ENCODE measurements at places on chromosomes 5 and 9.

GRCh38 chr9:11933926-11934325 is 759.3 kb upstream of the TYRP1 start:
- DNase-seq = peak; percentile 83

GRCh38 chr5:150589862-150590601 is 50.4 kb upstream of the SYNPO start:
- no peak for DNase-seq

GRCh38 chr9:9002826-9003583 is 1203.4 kb upstream of the DMAC1 start:
- peak; percentile 12 for DNase-seq

- DNase-seq = no peak
Observed at GRCh38 chr5:38607396-38607795, 51.0 kb upstream of the LIFR start.

DNA sequence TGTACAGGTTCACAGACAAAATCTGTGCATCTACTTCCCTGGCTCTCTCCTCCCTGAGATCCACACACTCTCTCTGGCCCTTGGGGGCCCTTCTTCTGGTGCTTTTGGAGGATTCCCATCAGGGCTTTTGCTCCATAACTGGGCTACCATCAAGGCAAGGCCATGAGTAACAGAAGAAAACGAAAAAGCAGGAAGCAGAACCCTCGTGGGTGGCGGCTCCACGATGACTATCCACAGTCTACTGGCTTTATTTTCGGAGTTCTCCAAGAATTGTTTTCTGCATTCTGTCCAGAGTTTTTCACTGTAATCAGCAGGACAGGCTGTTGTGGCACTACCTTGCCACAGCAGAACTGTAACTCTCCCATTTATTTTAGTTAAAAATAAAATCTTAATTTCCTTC is 19.9 kb downstream of the PNPLA7 start:
- no peak for DNase-seq

GRCh38 chr5:82364497-82364896 is 86.3 kb upstream of the RPS23 start:
- DNase-seq = peak; percentile 71

GRCh38 chr9:4796988-4797853 is 4.5 kb downstream of the RCL1 start:
- DNase-seq = peak; percentile 57

DNA sequence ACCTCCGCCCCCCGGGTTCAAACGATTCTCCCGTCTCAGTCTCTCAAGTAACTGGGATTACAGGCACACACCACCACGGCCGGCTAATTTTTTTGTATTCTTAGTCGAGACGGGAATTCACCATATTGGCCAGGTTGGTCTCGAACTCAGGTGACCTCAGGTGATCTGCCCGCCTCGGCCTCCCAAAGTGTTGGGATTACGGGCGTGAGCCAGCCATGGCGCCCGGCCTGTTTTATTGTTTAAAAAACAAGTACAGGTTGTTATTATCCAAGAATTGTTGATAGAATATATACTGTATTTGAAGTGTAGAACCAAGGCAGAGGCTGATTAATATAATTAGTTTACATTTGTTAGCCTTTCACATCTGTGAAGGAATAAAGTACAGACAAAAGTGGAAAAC is 8.9 kb downstream of the PARP8 start:
- no peak for DNase-seq

GRCh38 chr5:73789851-73790281 is 163.9 kb downstream of the ARHGEF28 start:
- no peak for DNase-seq

GRCh38 chr5:14077501-14077900 is 65.6 kb upstream of the TRIO start:
- no peak for DNase-seq

DNA sequence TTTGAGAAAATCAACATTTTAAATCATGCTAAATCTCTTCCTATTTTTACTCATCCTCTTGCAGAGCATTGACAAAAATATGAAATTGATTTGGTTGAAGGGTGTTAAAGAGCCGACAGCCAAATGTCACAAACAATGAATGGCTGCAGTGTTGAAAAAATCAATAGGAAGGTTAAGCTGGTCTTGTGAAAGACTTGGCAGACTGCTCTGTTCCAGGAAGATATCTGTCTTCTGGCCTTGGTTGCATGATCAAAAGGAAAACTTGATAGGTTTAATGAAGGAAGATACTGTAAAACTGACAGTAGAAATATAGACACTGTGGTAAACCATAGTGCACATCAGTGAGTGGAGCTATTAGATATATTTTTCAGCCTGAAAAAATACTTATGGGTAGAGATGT is 103.6 kb downstream of the PBX3 start:
- no peak for DNase-seq

GRCh38 chr5:115028557-115028956 is 141.2 kb downstream of the TRIM36 start:
- DNase-seq = no peak

- no peak for DNase-seq
Observed at GRCh38 chr9:125446561-125447094, 185.0 kb downstream of the GAPVD1 start.

DNA sequence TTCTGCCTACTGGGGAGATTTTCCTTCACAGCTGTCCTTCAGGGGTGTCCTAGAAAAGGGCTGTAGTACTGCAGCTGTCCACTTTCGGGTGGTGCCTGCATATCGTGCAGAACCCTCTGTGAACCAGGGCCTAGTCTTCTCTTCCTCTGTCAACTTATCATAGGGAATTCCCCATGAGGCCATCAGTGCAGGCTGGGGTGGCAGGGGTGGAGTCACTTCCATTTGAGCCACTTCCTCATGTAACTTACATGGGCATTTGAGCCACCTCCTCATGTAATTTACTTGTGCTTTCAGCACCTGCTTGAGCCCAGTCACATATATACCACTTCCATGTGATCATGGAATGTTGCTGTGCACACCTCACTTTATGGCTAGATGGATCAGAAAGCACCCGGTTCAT is 742.0 kb upstream of the RGMB start:
- DNase-seq = no peak

All from bronchial epithelial cell (primary cell).